C1 segment of cervical spinal cord (tissue), 14 donors: ENCODE measurements at places on chromosomes 3 and 15.

GRCh38 chr3:69997631-69998307 is 1.8 kb upstream of the SAMMSON start:
- no peak for DNase-seq

- DNase-seq = no peak
Observed at GRCh38 chr15:51842852-51843737, 13.6 kb downstream of the TMOD3 start.

DNA sequence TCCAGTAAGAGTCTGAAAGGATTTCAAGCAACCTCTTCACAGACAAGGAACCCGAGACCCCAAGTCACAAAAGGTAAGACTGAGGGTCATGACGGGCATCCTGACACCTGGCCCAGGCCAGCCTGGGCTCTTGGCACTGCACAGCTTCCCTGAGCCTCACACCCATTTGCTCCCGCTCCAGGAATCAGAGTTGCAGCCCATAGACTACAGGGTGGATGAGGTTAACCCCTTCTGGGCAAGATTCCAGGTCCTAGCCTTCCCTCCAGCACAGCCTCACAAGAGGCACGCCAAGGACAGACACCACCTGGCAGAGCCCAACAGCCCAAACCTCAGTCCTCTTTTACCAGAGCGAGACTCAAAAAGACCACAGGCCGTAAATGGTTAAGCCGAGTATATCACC is 36.2 kb downstream of the RBPMS2 start:
- no peak for DNase-seq

DNA sequence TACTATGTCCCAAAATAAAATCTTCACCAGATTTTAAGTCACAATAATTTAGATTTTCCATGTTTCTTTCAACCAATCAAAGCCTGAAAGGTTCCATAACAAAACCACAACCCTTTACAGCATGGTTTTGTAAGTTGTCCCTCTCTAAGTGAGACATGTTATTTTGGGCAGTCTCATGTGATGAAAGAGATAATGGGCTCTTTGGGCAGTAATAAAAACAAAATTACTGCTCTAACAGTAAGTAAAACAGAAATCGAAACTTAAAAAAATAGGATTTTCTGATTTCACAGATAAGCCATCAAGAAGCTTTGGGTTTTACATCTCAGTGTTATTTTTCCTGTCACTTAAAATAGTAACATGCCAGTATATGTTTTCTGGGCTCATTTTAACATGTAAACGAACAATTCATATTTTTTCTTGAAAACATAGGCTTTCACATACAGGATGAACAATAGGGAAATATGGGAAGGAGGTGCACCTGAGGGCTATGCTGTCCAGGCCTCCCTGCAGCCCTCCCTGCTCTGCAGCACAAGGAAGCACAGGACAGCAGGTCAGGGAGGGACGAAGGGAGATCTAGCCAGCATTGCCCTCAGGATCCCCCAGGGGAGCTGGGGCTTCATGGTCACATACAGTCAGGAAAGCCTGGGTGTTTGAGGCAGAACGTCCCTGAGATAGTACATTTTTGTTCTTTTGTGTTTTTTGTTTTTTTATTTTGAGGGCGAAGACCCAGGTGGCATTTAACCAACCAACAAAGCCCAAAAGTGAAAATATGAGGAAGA is 157.4 kb downstream of the SHOX2 start:
- DNase-seq = no peak

DNA sequence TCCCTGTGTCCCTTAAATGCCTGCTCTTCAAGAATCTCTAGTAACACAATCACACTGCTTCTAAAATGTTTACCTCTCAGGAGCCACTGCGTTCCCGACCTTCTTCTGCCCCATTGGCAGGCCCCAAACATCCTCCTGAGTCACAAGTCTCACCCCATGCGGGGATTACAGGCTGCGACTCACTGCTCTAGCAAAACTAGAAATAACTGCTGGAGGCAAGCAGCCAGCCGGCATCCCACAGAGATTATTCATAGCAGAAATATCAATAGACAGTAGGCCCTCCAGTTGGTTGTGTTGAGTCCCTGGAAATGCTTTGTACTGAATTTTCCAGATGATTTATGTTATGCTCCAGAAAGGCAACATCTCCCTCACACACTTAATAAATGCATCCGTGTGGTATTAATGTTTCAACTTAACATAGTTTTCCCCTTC is 64.8 kb downstream of the RFTN1 start:
- DNase-seq = no peak

GRCh38 chr3:42572278-42572677 is 9.5 kb downstream of the SEC22C start:
- no peak for DNase-seq
